ENCODE measurements at places on chromosomes 16 and 17.

GRCh38 chr16:89944773-89945172 is 3.8 kb upstream of the DEF8 start:
- DNase-seq, result no peak

GRCh38 chr17:76550712-76551615 is 11.1 kb downstream of the PRCD start:
- no peak for DNase-seq

DNA sequence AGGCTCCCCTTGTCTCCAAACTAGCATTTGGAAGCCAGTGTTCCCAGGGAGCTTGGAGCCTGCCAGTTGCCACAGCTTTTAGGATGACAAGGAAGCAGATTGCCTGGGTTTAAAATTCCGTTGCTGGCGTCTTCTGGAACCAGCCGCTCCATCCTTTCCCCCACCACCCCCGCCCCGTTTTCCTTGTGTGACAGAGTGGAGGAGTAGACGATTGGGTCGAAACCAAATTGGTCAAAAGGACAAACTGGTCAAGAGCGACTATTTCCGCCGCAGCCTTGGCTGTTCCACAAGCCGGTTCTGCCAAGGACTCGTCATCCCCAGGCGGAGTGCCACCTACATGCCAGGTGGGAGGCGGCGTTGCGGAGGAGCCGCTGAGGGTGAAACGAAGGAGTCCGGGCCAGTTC is 91.1 kb downstream of the RPA1 start:
- no peak for DNase-seq

- DNase-seq, result no peak
Observed at GRCh38 chr16:50916040-50916439, 174.2 kb downstream of the CYLD start.

DNA sequence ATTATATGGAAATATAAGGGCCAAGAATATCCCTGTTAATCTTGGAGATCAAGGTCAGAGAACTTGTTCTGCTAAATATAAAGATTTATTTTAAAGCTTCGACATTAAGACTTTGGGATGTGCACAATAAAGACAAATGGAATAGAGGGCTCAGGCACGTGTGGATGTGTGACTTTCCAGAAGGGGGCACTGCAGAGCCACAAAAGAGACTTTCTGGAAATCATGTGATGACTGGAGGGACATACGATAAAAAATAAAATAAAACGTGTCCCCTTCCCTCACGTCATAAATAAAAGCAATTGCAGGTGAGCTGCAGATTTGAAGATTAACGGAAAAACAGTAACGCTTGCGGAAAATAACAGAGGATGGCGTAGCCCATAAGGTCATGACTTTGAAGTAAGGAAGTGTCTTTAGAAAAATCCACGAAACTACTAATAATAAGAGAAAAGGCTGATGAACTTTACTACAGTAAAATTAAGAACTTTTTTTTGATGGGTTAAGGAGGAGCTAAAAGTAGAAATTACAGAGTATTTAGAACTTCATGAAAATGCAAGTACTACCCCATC is 9.4 kb upstream of the ENGASE start:
- no peak for DNase-seq
